ENCODE measurements at places on chromosomes 16 and 17.
A peak's percentile ranks its signal among the peaks of the same experiment; 100 is the strongest.

DNA sequence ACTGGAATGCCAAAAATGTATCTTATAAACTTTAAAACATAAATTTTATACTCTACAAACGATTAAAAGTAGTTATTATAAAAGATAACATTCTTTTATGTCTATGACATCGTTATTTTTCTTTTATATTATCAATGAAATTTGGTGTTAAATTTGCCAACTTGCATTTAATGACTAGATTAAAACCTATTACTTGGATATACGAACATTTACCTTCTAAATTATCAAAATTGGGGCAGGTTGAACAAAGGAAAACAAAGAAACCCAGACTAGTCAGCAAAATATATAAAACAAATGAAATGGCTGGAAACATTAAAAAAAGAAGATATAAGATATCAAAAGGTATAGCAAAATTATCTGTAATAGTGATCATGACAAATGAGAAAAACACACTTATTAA, 34.1 kb upstream of the ABCA3 start:
- no peak for DNase-seq

- no peak for DNase-seq
Measured at GRCh38 chr16:27704252-27704651, 154.3 kb downstream of the KATNIP start.

DNA sequence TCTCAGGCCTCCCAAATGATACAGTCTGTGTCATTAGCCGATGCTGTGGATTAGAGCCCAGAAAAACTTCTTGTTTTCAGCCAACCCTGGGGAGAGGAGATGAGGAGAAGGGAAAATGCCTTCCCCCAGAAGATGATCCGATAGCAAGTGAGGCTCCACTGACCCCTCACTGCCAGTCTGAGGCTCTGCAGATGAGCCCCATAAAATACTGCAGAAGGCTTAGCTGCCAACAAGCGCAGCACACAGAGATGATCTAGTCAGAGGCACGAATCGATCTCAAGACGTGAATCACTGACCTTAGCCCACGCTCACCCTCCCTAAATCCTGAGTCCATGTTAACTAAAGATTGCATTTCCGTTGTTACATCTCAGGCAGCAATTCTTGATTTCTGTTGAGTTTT, 31.5 kb downstream of the SALL1 start:
- DNase-seq: no peak

DNA sequence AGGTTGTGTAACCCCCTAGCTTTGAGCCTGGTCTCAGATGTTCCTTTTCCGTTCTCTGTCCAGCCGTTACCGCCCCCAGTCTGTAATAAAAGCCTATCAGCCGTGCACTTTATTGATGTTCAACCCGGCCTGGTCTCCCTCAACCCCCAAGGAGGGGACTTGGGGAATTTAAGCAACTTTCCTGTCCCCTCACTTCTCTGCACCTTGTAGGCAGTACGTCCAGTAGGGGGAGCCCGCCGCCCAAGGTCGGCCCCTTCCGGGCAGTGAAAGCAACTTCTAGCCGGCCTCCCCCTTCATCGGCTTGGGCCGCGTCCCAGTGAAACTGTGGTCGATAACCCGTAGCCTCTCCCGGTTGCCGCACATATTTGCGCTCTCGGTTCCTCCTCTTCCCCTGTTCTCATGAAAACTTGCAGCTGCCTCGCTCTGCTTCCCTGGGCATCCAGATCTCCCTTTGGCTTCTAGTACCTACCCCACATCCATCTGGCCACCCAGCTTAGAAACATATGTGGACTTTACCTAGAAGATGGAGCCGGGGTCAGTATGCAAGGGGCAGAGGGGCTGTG, 7.9 kb downstream of the PNPO start:
- peak; percentile 82 for DNase-seq

- no peak for DNase-seq
Measured at GRCh38 chr17:40827746-40828453, 5.5 kb upstream of the KRT10 start.
